Hepatic stellate cell (primary cell): ENCODE measurements at places on chromosomes 5 and 9.

DNA sequence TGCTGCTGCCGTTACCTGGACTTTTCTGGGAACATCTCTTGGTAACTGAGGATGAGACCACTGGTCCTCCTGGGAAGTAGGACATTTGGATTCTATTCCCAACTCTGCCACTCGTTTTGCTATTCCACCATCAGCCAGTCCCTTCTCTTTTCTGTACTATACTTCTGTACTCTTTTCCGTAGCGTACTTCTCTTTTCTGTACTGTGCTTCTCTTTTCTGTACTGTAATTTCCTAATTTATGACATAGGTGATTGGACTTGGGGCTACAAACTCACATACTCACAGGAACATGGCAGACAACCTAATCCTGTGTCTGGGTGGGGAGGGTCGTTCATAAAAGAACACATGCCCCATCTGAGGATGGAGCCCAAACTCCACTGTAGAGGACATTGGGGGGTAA is 335.3 kb upstream of the PANK3 start:
- no peak for DNase-seq

DNA sequence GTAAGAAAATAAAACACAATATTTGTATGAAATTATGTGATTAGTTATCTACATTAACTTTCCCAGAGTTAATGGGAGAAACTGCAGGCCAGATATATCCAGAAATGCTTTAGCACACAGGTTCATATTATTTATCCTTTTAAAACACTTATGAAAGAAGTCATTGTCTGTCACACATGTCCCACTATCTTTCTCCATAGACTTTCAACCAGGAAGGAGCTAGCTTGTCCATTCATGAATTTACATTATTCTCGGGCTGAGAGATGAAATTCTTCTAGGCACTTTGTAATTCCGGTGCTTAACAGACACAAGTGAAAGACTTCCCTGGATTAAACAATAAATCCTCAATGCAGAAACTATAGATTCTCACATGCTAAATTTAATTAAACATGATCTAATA is 1043.2 kb downstream of the CDH9 start:
- no peak for DNase-seq

DNA sequence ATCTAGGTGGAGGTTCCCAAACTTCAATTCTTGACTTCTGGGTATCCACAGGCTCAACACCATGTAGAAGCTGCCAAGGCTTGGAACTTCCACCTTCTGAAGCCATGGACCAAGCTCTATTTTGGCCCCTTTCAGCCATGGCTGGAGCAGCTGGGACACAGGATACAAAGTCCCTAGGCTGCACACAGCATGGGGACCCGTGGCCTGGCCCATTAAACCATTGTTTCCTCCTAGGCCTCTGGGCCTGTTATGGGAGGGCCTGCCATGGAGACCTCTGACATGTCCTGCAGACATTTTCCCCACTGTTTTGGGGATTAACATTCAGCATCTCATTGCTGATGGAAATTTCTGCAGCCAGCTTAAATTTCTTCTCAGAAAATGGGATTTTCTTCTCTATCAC is 1908.0 kb downstream of the EFNA5 start:
- DNase-seq: no peak

DNA sequence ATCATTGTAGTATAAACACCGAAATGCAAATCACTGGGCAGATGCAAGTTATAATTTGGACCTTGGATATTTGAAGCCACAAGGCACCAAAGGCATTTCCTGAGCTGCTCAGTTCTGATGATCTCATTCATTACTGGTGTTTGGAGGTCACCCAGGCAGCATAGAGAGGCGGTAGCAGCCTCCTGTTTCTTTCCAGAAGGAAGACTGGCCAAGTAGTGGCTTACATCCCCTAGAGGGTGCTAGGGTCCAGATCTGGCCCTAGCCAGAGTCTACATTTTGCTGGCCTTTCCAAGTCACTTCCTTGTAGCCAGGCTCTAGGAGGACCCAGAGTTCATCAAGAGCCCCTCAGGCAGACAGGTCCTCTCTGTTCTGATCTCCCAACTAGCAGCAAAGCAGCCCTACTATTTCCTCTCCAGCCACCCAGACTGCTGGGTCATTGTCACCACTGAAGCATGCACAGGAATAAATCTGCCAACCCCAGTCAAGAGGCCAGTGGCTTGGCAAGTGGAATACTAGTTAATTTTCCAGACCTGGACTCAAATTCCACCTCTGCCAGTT is 33.4 kb upstream of the TTC1 start:
- DNase-seq: peak; percentile 93

GRCh38 chr9:131239161-131239975 is 36.9 kb downstream of the FAM78A start:
- DNase-seq: no peak

GRCh38 chr9:111966861-111967291 is 70.3 kb downstream of the UGCG start:
- no peak for DNase-seq

DNA sequence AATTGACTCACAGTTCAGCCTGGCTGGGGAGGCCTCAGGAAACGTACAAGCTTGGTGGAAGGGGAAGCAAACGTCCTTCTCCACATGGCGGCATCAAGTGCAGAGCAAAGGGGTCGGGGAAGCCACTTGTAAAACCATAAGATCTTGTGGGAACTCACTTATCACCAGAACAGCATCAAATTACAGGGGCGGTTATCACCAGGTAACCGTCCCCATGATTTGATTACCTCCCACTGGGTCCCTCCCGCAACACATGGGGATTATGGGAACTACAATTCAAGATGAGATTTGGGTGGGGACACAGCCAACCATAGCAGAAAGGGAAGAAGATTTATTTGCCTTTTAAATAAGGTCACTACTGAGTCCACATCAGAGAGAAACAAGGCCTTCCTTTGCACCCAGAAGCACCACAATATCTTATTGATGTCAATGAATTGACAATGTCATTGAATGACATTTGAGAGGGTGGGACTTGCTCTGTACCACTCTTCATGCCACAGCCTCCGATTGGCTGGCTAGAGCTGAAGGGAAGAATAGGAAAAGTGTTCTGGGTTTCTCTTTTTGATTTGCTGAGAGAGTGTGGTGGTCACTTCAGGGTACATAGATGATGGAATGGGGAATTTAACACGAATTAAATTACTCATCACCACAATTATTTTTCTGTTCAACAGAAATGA is 11.0 kb downstream of the SKP2 start:
- no peak for DNase-seq

DNA sequence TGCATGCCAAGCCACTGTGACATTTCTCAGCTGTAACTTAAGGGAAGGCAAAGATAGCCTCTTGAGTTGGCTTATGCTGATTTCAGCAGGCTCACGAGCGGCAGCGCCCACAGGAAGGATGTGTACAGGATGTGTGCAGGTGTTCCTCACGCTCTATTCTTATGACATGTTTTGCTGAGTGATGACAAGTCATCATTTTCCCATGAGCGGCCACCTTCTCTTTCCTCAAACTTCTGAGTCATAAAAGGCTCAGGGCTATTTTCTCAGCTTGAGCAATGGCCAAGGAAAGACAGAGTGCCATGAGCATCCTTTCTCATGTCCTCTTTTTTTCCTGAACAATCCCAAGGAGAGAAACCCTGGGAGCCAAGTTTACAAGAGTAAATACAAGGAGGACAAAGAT is 365.9 kb downstream of the PLK2 start:
- DNase-seq: no peak

DNA sequence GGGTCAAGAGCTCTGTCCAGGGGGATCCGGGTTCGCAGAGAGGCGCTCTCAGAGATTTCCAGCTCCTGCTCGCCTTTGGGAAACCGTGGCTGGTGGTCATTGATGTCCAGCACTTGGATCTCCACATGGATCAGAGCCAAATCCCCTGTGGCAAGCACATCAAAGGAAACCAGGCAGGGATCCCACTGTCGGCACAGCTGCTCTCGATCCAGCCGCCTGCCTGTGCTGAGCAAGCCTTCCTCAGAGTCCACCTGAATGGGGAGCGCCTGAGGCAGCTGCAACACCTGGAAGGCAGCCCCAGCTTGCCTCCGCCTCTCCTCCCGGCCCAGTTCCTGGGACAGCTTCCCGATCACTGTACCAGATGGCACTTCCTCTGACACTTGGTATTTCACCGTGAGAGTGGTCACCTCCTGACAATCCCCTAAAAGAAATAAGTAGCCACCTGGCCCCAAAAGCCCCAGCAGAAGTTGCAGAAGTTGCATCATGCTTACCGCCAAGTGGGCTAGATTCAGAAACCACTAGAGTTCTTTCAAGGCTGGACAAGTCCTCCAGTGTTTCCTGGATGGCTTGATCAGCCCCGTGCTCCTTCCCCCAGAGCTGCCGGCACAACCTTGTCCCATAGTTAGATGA is 520 bp downstream of the PCDH12 start:
- DNase-seq: no peak
